ENCODE measurements at places on chromosomes 2 and 18.

- no peak for DNase-seq
These were observed 58.6 kb downstream of the CERS6 start for GRCh38 chr2:168514692-168515091.

GRCh38 chr2:206203331-206203730 lies 43.6 kb downstream of the EEF1B2 start:
- no peak for DNase-seq

DNA sequence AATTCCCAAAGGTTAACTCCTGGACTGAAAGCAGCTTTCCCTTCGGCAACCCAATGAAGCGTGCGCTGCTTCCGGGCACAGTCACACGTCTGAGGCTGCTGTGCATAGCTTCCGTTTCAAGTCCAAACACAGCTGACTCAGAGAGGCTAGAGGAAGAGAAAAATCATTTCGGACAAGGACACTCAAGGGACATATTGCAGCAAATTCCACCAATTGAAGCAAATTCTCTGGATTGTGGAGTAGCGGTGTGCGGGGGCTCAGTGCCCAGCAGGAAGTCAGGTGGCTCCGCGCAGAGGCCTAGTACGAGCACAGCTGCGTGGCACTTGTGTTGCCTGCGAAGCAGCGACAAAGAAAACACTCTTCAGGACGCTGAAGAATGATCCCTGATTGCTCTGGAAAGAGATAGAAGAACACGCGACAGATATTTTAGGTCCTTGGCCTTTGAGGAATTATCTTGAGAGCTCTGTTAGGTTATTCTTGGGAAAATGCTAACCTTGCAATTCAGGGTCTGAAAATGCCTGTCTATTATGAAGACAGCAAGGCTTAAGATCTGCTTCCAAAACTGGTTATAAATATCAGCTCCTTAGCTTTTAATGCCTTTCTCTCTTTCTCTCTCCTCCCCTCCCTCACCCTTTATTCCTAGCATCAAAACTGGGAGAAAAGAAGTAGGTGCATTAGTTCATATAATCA lies 352.6 kb upstream of the DLGAP1 start:
- DNase-seq: no peak

DNA sequence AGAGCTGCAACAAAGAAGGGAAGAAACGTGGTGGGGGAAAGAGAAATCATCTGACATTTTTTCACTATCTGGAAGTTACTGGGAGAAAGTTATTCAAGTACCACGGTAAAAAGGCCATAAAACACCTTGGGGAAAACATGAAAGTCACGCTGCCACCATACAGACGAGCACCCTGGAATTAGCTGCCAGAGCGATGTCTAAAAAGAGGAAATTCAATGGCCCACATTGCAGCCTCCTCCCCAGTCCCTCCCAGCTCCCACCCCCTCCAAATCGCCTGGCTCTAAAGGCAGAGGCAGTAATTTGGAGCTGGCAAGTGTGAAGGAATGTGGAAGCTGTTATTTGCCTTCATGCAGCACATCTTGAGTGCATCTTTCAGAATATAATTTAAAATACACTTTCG lies 192.0 kb downstream of the ALK start:
- no peak for DNase-seq

GRCh38 chr2:128717758-128718710 lies 399.4 kb upstream of the HS6ST1 start:
- DNase-seq: no peak

DNA sequence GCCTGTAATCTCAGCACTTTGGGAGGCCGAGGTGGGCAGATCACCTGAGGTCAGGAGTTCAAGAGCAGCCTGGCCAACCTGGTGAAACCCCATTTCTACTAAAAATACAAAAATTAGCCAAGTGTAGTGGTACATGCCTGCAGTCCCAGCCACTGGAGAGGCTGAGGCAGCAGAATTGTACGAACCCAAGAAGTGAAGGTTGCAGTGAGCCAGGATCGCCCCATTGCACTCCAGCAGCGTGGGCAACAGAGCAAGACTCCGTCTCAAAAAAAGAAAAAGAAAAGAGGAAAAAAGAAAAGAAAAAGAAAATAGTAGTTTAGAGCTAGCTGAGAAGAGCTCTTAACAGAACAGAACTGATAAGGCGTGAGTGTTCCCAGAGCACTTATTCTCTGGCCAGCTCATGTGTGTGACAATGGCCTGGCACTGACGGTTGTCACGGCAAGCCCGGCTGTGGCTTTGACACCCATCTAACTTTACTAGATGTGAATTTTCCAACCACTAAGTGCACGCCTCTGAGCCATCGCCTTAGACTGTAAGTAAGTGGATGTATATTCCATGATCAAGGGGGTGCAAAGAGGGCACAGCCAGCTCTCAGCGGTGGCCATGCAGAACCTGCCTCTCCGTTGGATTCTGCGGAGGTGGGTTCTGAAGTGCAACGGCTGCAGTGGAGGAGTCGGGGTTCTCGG lies 80.0 kb downstream of the ZNF516 start:
- no peak for DNase-seq

DNA sequence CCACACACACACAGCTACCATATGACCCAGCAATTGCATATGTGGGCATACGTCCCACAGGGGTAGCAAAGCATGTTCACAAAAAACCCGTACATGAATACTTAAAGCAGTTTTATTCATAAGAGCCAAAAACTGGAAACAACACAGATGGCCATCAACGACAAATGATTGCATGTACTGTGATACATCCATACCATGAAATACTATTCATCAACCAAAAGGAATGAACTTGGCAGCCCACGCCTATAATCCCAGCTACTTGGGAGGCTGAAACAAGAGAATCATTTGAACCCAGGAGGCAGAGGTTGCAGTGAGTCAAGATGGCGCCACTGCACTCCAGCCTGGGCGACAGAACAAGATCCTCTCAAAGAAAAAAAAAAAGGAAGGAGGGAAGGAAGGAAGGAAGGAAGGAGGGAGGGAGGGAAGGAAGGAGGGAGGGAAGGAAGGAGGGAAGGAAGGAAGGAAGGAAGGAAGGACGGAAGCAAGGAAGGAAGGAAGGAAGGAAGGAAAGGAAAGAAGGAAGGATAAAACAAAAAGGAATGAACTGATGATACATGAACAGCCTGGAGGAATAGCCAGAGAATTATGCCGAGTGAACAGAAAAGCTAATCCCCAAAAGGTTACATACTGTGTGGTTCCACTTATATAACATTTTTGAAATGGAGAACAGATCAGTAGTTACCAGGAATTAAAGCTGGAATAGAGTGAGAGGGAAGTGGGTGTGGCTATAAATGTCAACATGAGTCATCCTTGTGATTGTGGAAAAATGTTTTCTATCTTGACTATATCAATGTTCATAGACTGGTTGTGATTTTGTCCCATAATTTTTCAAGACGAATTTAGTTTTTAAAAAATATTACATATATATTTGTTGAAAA lies 19.6 kb upstream of the YPEL5 start:
- DNase-seq: peak; percentile 40

- DNase-seq: peak; percentile 99
These were observed 18.7 kb downstream of the SMIM21 start for GRCh38 chr18:75408554-75409506.

- no peak for DNase-seq
These were observed 116.4 kb downstream of the RTP5 start for GRCh38 chr2:241985986-241986329.

- DNase-seq: no peak
These were observed 75.1 kb downstream of the SPRED2 start for GRCh38 chr2:65357095-65357958.

- peak; percentile 85 for DNase-seq
These were observed 29.7 kb downstream of the XDH start for GRCh38 chr2:31384771-31385276.

DNA sequence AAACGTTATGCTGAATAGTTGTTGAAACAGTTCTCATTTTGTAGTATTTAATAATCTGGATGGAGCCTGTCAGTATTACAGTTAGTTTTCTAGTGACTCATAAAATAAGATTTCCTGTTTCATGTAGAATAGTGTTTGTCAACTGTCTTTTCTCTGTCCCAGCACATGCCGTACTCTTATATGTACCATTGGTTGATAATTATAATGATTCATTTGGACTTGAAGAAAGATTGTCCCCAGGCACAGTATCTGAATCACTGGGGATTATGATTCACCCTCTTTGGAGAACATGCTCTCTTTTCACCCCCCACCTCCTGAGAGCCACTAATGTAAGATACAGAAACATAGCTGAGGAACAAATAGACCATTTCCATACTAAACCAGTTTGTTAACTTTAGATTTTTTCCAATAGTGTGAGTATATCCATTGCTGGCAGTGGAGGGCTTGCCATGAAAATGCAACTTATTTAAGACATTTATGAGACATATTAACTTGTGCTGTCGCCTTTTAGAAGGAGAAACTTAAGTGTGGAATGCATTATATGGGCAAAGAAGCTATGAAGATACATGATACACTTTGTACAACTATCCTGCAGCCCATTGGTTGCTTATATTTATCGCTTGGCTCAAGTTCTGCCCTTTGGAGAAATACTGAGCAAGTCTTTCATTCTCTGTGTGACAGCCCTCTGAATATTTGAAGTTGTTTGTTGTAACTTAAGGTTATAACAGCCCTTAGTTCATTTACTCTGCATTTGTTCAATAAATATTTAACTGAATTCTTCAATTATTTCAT lies 12.4 kb downstream of the COPS8 start:
- DNase-seq: peak; percentile 90

DNA sequence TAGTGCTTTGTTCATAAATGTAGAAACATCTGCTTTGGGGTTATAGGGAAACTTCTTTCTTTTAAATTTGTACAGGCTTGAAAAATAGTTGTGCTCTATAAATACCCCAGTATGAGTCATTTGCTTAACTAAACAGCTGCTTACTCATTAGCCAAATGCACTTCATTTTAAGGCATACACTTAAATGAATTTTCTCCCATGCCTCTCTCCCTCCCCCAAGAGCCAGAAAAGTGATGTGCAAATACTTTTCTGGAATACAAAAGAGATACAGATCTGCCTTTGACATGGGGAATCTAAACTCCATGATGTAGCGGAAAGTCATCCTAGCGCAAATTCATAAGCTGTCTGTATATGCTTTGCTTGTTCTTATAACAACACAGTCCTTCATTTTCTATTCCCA lies 469.4 kb downstream of the DLGAP1 start:
- DNase-seq: peak; percentile 64

DNA sequence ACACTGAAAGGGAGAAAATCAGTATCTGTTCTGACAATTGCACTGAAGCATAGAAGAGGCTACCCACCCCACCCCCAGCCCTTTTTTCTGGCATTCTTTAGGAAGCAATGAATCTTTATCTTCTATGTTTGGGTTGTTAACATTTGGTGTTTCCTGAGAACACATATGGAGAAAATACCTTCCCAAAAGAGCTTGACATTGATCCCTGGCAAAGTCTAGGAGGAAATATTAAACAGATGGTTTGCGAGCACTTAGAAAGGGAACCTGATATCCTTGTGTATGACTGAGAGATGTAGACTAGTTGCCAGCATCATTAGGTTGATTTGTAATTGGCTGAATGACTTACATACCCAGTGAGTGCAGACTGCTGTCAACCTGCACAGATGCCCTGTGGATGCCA lies 42.9 kb downstream of the DOK1 start:
- DNase-seq: no peak

DNA sequence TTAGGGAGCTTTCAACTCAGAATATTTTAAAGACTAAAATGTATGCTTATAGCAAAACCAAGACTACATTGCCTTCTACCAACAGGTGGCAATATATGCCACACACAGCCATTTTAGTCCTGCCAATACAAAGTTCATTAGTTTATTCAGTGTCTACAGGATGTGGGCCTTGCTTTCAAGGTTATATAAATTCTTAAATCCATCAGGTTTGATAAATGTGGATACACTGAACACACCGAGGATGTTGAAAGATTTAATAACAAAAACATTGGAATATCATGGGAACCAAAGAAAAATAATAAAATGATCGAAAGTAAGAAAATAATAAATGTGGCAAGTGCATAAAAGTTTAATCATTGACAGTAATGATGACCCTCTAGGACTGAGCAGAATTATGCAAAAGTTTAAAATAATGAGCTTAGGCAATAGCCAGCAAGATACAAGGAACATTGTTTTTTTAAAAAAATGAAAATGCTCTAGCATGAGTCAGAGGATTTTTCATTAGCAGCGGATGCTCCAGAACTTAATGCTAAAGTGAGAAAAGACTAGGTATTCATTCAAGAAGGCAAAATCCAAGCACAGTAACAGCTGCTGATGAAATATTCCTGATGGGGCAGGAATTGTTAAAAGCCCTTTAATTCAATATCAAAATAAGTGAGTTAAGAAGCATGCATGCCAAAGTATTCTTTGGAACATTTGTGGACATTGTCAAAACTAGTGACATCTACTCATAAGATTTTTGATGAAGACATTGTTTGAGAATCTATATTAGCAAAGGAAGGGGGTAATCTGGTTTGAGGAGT lies 14.2 kb downstream of the SCN9A start:
- DNase-seq: peak; percentile 43

- no peak for DNase-seq
These were observed 17.9 kb downstream of the REV1 start for GRCh38 chr2:99471654-99472599.

DNA sequence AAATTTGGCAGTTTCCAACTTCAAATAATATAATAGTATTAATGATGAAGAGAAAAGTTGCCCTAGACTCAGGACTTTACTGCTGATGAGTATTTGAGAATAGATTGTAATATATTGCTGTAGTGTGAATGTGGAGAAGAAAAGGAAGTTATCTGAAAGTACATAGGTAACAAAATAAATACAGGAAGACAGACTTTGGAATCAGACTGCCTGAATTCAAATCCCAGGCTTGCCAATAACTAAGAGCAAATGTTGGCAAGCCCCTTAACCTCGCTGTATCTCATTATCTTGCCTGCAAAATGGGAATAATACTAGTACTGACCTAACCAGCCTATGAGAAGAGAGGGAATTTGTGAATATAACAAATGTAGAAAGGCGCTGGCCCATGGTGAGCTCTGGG lies 765.2 kb upstream of the ID2 start:
- DNase-seq: no peak

GRCh38 chr18:77862066-77862757 lies 612.6 kb downstream of the GALR1 start:
- no peak for DNase-seq

DNA sequence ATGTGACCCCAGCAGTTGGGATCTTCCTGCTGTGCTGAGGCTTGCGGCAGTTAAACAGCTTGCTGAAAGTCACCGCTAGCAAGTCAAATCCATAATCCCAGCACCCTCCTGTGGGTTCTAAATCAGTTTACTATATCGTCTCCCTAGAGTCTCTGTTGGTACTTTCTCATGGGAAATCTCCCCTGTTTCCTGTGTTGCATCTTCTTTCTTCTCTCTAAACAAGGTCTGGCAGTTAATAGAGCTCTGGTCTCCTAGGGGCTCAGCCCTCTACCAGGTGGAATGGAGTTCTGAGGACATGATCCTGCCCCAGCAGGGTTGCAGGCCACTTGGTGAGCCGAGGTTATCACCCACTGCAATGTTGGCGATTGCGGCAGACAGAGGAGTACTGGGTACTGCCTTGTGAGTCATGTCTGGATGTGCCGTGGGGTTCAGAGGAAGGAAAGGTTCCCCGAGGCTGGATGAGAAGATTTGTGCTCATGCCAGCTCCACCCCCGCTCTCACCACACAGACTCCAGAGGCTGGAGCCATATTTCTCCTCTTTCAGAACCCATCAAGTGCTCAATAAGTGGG lies 59.4 kb upstream of the SIX2 start:
- DNase-seq: no peak

- DNase-seq: no peak
These were observed 419.2 kb upstream of the CYRIA start for GRCh38 chr2:17084877-17085276.

GRCh38 chr2:30915486-30915885 lies 108.2 kb upstream of the CAPN13 start:
- peak; percentile 14 for DNase-seq

GRCh38 chr2:234044157-234044556 lies 6.3 kb upstream of the SPP2 start:
- DNase-seq: peak; percentile 57

GRCh38 chr2:31859959-31860358 lies 150.8 kb downstream of the MEMO1 start:
- DNase-seq: no peak

Measured in fibroblast of skin of scalp (primary cell).